Activated T-helper 17 cell treated with anti-CD3 and anti-CD28 coated beads, Interleukin-2, amount 50 U/mL, for 72 hours (primary cell): ENCODE measurements at places on chromosomes 6 and 20.
A peak's percentile ranks its signal among the peaks of the same experiment; 100 is the strongest.

GRCh38 chr6:33008944-33009861 is at the start of gene HLA-DOA:
TSS of gene HLA-DOA (minus strand) at chr6:33009591.
- peak within 1 kb of the TSS; percentile 51 for H3K4me3 ChIP-seq
- ATAC-seq, result peak; percentile 72
- peaks cover 13% of the 10 kb centered on the region for H3K4me1 ChIP-seq
- peaks cover 24% of the 10 kb centered on the region for H3K27me3 ChIP-seq

DNA sequence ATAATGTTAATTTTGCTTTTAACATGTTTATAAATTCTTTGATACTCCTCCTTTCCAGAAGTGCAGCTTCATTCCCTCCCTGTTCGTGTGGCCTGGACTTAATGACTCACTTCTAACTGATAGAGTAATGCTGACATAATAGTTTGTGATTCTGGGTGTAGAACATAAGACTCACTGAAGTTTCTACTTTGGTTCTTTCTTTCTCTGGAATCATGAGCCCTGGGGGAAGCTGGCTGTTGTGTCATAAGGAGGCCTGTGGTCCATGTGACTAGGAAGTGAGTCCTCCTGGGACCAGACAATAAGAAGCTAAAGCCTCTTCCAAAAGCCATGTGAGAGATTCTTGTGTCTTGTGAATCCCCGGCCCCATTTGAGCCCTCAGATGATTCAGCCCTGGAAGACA is 30.5 kb upstream of the HLA-G start:
- no peak overlapping the region for H3K4me3 ChIP-seq
- peak; percentile 52 for ATAC-seq
- peaks cover 7% of the 10 kb centered on the region for H3K4me1 ChIP-seq
- H3K27me3 ChIP-seq, result peaks cover 30% of the 10 kb centered on the region

DNA sequence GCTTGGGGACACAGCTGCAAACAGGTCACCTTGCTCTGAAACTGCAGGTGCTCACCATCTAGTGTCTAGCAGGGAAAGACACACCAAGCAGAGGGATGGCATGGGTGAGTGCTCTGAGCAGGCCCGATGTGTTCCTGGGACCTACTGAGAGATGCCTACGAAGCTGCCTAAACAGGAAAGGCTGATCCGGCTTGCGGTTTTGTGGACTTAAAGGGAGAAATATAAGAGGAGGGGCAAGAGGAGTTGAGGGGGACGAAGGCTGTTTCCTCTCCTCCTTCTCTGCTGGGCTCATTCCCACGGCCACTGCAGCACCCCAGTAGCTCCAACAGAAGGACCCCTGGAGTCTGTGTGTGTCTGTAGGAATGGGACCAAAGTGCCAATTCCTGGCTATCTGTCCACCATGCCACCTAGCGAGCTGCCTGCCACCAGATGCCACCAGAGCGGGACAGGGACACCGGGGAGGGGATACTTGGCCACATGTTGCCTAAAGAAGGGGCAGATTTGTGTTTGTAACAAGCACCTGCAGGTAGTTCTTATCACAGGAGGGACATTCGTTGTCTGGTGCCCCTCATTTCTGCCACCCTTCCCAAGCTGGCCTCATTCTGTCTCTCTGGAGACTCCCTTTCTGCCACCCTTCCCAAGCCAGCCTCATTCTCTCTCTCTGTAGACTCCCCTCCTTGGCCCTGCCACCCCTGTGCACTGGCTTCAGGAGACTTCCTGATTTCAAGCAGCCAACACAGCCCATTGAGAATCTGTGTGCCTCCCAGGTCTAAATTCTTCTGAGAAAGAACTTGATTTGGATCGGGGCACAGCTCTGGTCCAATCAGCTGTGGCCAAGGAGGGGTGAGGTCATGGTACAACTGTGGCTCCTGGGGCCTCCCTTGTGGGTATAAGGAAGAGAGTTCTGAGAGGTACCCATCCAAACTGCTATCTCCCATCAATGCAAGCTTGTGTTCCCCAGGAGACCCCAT is 221.8 kb downstream of the ANKRD60 start:
- no peak for ATAC-seq
- H3K4me3 ChIP-seq, result no peak overlapping the region
- H3K27me3 ChIP-seq, result peaks cover 14% of the 10 kb centered on the region
- H3K27ac ChIP-seq, result no peak overlapping the region

DNA sequence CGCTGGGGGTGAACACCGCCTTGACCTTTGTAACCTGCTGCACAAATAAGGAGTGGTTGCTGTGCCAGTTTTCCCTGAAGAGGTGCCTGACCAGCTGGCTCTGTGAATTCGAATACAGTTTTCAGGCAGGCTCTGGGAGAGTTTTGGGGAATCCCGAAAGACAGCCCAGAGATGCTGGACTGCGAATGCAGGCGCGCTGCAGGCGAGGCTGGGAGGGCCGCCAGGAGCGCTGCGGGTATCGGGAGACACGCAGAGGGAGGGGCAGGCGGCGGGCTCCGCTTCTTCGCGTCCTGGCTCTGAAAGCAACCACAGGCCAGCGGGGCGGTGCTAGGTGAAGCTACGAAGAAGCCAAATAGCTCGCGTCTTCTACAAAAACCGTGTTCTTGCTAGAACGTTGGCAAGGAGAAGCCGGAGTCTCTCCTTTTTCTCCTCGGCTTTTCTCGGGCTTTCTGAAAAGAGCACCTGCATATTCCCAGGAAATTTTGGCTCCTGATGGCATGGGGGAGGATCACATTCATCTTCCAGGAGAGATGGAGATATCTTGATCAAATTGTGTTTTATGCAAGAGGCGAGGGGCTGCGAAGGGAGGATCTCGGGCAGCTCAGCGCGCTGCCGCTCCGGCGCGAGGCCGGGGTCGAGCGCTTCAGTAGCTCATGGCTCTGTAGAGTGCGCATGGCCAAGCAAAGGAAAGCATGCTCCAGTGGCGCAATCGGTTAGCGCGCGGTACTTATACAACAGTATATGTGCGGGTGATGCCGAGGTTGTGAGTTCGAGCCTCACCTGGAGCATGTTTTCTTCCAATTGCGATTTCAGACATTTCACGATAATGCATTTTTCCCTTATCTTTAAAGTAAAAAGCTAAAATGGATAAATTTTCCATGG is 158.1 kb upstream of the ZNF184 start:
- peak; percentile 50 for ATAC-seq
- no peaks in the 10 kb centered on the region for H3K4me1 ChIP-seq
- H3K27me3 ChIP-seq, result peaks cover 55% of the 10 kb centered on the region
- peak overlapping the region; percentile 61 for H3K4me3 ChIP-seq
- H3K27ac ChIP-seq, result no peak overlapping the region
- H3K36me3 ChIP-seq, result no peaks in the 10 kb centered on the region

DNA sequence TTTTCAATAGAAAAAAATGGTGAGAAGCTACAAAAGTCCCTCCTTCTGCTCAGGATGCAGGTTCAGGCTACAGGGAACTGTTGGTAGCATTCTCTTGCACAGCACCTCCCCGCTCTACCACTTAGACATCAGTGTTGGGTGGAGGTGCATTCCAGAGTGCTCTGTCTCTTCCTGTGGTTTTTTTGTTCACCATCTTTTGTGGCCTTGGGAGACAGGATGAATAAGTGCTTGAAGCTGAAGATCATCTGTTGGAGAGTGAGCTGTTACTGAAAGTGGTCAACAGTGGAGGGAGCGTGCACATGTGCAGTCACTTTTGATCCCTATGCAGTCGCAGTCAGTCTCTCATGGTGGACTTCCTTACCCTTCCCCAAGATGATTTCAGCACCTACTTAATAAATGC is 16.6 kb upstream of the BTBD3 start:
- H3K4me3 ChIP-seq, result no peak overlapping the region
- no peaks in the 10 kb centered on the region for H3K36me3 ChIP-seq
- ATAC-seq, result no peak
- H3K27ac ChIP-seq, result no peak overlapping the region
- no peaks in the 10 kb centered on the region for H3K27me3 ChIP-seq

- H3K4me3 ChIP-seq, result peak overlapping the region; percentile 98
- peaks cover 39% of the 10 kb centered on the region for H3K4me1 ChIP-seq
- H3K27me3 ChIP-seq, result no peaks in the 10 kb centered on the region
- peak overlapping the region; percentile 99 for H3K27ac ChIP-seq
Observed at GRCh38 chr6:37175332-37176267, 5.6 kb downstream of the PIM1 start.

- H3K4me1 ChIP-seq, result peaks cover 27% of the 10 kb centered on the region
- no peaks in the 10 kb centered on the region for H3K27me3 ChIP-seq
- peak overlapping the region; percentile 78 for H3K27ac ChIP-seq
- peak overlapping the region; percentile 71 for H3K4me3 ChIP-seq
Observed at GRCh38 chr6:148831064-148831463, 84.2 kb downstream of the UST start.

- H3K4me1 ChIP-seq, result no peaks in the 10 kb centered on the region
- H3K27me3 ChIP-seq, result peaks cover 5% of the 10 kb centered on the region
- H3K27ac ChIP-seq, result no peak overlapping the region
- no peak for ATAC-seq
- H3K36me3 ChIP-seq, result no peaks in the 10 kb centered on the region
Observed at GRCh38 chr6:95629551-95629950, 52.2 kb downstream of the MANEA start.

DNA sequence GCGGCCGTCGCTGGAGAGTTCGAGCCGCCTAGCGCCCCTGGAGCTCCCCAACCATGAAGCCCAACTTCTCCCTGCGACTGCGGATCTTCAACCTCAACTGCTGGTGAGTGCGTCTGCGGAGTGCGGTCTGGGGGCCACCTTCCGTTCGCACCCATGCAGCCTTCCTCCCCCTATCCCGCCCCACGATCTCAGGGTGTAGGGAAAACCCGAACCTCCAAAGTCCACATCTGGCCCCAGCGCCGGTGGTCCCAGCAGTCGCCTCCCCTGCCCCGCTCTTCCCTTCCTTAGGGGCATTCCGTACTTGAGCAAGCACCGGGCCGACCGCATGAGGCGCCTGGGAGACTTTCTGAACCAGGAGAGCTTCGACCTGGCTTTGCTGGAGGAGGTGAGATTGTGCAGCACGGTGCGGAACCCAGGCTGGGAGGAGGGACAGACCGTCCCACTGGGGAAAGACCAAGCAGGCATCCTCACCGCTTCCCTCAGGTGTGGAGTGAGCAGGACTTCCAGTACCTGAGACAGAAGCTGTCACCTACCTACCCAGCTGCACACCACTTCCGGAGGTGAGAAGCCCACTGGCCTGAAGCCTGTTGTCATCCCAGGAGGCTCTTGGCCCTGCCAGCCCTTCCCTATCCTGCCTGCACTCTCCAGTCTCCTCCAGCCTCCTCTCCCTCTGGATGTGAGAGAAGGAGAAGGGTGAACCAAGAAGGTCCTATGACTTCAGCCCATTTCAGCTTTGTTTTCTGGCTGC is 719 bp downstream of the SMPD2 start:
- H3K27ac ChIP-seq, result peak overlapping the region; percentile 90
- H3K4me3 ChIP-seq, result peak overlapping the region; percentile 92
- H3K4me1 ChIP-seq, result peaks cover 12% of the 10 kb centered on the region
- peaks cover 36% of the 10 kb centered on the region for H3K36me3 ChIP-seq

GRCh38 chr6:40509086-40509485 is 78.1 kb downstream of the LRFN2 start:
- ATAC-seq, result peak; percentile 83
- H3K27me3 ChIP-seq, result no peaks in the 10 kb centered on the region
- H3K36me3 ChIP-seq, result no peaks in the 10 kb centered on the region
- H3K4me3 ChIP-seq, result no peak overlapping the region
- no peaks in the 10 kb centered on the region for H3K4me1 ChIP-seq

GRCh38 chr6:105077596-105078385 is 102.0 kb downstream of the POPDC3 start:
- H3K4me1 ChIP-seq, result no peaks in the 10 kb centered on the region
- H3K27ac ChIP-seq, result no peak overlapping the region
- no peak for ATAC-seq

GRCh38 chr20:10423735-10424134 is 10.3 kb downstream of the MKKS start:
- no peaks in the 10 kb centered on the region for H3K27me3 ChIP-seq
- ATAC-seq, result no peak
- peaks cover 21% of the 10 kb centered on the region for H3K36me3 ChIP-seq
- H3K4me3 ChIP-seq, result no peak overlapping the region
- H3K4me1 ChIP-seq, result peaks cover 5% of the 10 kb centered on the region

DNA sequence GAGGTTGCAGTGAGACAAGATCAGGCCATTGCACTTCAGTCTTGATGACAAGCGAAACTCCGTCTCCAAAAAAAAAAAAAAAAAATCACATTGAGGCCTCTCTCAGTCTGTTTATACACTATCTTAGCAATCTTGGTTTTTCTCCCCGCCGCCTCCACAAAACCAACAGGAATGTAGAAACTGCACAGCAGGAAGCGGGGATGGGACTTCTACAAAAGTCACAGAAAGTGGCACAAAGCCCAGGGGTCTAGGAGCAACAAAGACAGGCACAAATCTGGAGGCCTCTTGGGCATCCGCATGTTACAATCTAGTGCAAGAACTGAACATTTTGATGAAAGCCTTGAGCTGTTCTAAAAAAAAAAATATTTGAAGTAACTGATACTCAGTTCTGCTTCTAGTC is 48.6 kb downstream of the KDM1B start:
- no peak overlapping the region for H3K4me3 ChIP-seq
- no peaks in the 10 kb centered on the region for H3K4me1 ChIP-seq
- no peaks in the 10 kb centered on the region for H3K27me3 ChIP-seq
- peaks cover 52% of the 10 kb centered on the region for H3K36me3 ChIP-seq
- no peak overlapping the region for H3K27ac ChIP-seq
- no peak for ATAC-seq

- no peaks in the 10 kb centered on the region for H3K27me3 ChIP-seq
- peaks cover 82% of the 10 kb centered on the region for H3K36me3 ChIP-seq
- ATAC-seq, result peak; percentile 92
- H3K27ac ChIP-seq, result no peak overlapping the region
- peaks cover 5% of the 10 kb centered on the region for H3K4me1 ChIP-seq
Observed at GRCh38 chr6:170393807-170394399, 87.3 kb downstream of the FAM120B start.

- H3K4me1 ChIP-seq, result peaks cover 3% of the 10 kb centered on the region
- ATAC-seq, result no peak
- H3K27ac ChIP-seq, result no peak overlapping the region
- no peaks in the 10 kb centered on the region for H3K27me3 ChIP-seq
- H3K36me3 ChIP-seq, result peaks cover 31% of the 10 kb centered on the region
Observed at GRCh38 chr6:20952699-20953474, 418.6 kb downstream of the CDKAL1 start.

DNA sequence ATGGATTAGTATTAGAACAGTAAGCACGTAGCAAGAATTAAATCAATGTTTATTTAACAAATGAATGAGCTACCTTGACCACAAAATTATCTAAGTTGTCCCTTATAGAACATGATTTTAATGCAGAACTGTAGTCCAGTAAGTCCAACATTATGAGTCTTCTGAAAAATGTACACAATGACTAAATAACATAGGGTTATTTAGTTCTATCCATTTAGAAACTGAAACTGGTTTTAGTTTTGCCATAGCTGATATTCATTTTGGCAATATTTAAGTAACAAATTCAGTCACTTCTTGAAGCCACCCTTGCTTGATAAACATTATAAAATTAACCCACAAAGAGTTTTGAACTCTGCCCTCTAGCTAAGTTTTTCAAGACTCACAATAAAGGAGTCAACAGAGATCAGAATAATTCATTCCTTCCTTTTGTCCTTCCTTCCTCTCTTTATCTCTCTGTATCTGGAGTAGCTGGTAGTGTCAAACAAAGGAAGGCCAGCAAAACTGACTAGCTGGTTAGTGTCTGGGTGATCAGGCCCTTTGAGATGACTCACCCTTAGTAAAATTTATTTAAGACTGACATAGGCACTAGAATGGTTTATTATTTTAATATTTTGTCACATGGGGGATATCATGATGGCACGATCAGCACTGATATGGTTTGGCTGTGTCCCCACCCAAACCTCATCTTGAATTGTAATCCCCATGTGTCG is 115.1 kb downstream of the BTBD9 start:
- H3K36me3 ChIP-seq, result peaks cover 22% of the 10 kb centered on the region
- no peak for ATAC-seq
- no peaks in the 10 kb centered on the region for H3K27me3 ChIP-seq
- no peak overlapping the region for H3K27ac ChIP-seq
- H3K4me1 ChIP-seq, result peaks cover 8% of the 10 kb centered on the region

GRCh38 chr20:63454731-63455567 is 17.5 kb downstream of the KCNQ2 start:
- no peak for ATAC-seq
- no peaks in the 10 kb centered on the region for H3K4me1 ChIP-seq
- H3K27me3 ChIP-seq, result peaks cover 4% of the 10 kb centered on the region
- no peak overlapping the region for H3K27ac ChIP-seq
